ENCODE measurements at places on chromosomes 2 and 18. TPM values are rescaled to one million over a fixed set of nuclear protein-coding genes. Genes with fewer than 3 reads are reported as not detected.

DNA sequence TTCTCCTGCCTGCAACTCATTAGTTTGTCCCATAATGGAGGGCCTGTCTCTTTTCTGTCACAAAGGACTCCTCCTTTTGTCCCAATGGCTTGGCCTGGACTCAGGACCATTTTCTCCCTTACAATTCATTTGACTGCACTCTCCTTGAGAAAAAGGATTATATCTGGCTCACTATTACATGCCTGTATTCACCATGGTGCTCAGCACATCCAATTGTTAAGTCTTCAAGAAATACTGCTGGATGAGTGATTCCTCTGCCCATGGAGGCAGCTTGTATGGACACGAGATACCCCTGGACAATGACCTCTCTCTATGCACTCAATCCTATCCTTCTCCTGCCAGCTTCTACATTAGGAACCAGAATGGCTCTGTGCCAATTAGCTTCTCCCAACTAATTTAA is 47.0 kb downstream of the CHST9 start:
- DNase-seq, result no peak
- H3K4me1 ChIP-seq, result no peaks in the 10 kb centered on the region

The MAB21L4 gene
- total RNA-seq, result not detected

DNA sequence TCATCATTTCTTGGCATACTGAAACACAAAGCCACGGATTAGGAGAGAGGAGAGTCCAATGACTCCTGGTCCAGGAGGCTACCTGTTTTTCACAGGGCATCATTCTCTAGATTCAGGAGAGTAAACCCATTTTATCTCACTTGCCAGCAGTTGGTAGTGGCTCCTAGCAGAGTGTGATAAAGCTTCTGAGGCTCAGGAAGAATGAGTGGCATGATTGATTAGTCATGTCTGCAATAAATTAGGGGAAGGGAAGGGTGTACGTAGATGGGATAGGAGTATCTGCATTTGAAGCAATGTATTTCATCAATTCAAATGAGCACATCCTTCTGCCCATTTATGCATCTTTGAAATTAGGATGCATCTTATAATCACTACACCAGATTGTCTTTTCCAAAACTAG is 31.1 kb upstream of the PNO1 start:
- no peaks in the 10 kb centered on the region for H3K27me3 ChIP-seq
- DNase-seq, result no peak
- no peaks in the 10 kb centered on the region for H3K36me3 ChIP-seq
- H3K4me3 ChIP-seq, result no peak overlapping the region

- DNase-seq, result no peak
- H3K4me3 ChIP-seq, result no peak overlapping the region
- H3K36me3 ChIP-seq, result no peaks in the 10 kb centered on the region
- no peaks in the 10 kb centered on the region for H3K4me1 ChIP-seq
These were observed 11.8 kb downstream of the CELF4 start for GRCh38 chr18:37553633-37554398.

GRCh38 chr2:96869822-96870625 is at the start of gene SEMA4C:
Gene SEMA4C, minus strand, starts transcription at chr2:96870080. Its CDS starts 2,194 bp downstream, at chr2:96867886.
- peak within 1 kb of the TSS; percentile 82 for H3K4me3 ChIP-seq
- no peaks in the 10 kb centered on the region for H3K27me3 ChIP-seq
- H3K27ac ChIP-seq, result peak within 1 kb of the TSS; percentile 75
- DNase-seq, result peak; percentile 71
- peaks cover 61% of the 10 kb centered on the region for H3K4me1 ChIP-seq
